Stimulated activated CD8-positive, alpha-beta memory T cell treated with anti-CD3 and anti-CD28 coated beads, Interleukin-4, amount 100 ng/mL, for 4 hours (primary cell): ENCODE measurements at places on chromosomes 6 and 20.

DNA sequence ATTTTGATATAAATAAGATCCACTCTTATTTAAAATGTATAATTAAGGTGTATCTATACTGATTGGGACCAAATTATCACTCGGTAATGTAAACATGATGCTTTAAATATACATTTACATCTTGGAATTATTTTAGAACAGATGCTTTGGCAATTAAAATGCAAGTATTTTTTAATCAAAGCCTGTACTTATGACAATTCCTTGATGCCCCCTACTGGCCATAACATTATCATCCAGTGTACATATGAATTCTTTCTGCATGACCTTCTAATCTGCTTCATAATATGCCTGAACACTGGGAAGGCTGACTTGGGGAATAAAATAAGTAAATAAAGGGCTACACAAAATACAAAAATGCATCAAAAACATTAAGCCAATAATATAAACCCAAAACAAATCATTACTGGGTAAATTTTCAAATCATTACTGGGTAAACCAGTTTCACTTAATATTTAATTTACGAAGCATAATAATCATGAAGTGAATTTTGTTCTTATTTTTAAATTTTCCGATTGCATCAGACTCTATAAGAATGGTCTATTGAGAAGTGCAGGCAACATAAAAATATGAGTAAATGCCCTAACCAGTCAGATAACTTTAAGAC is 65.1 kb downstream of the CGA start:
- no peak for DNase-seq

GRCh38 chr20:13736436-13737191 is 48.1 kb downstream of the ESF1 start:
- no peak for DNase-seq

- no peak for DNase-seq
Measured at GRCh38 chr6:120854583-120854982, 479.7 kb downstream of the TBC1D32 start.

GRCh38 chr6:13859871-13860555 is 45.7 kb upstream of the MCUR1 start:
- DNase-seq: no peak

- DNase-seq: no peak
Measured at GRCh38 chr6:134702279-134702678, 247.6 kb downstream of the ALDH8A1 start.

DNA sequence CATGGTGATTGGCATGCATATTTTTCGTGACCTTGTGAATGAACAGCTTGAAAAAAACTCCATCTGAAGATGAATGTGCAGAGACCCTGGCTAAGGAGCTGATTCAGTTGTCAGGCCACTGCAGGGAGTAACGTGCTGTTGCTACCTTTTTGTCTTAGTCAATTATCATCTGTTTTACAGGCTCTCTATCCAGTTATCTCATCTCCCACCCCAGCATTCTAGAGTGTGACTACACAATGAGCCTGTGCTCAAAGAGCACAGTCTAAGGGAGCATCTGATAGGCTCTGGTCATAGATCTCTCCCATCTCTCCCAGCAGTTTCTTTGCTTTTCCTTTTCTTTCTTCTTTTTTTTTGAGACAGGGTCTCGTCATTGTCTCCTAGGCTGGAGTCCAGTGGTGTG is 45.5 kb downstream of the NDRG3 start:
- DNase-seq: no peak

DNA sequence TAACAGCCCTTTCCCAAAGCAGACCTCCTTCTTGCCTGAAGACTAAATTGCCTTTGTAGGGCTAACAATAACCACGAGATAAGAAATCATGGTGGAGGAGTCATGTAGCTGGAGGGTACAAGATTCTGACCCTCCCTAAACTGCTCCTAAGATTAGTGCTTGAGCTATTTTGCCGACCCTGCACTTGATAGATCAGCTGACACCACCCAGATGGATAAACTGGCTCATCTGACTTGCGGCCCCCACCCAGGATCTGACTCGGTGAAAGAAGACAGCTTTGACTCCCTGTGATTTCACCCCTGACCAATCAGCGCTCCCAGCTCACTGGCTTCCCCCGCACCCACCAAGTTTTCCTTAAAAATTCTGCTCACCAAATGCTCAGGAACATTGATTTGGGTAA is 57.6 kb upstream of the UNC93A start:
- DNase-seq: no peak

- DNase-seq: no peak
Measured at GRCh38 chr20:59778615-59779200, 154.7 kb downstream of the SYCP2 start.

- DNase-seq: no peak
Measured at GRCh38 chr6:110083875-110084585, 95.4 kb downstream of the WASF1 start.

- no peak for DNase-seq
Measured at GRCh38 chr20:5674176-5674660, 76.0 kb upstream of the SHLD1 start.

- no peak for DNase-seq
Measured at GRCh38 chr20:46142124-46142523, 24.0 kb downstream of the CD40 start.

GRCh38 chr20:59997896-59998295 is 39.7 kb downstream of the CDH26 start:
- DNase-seq: no peak
